ENCODE measurements at places on chromosomes 5 and 9.

- H3K4me3 ChIP-seq, result no peak overlapping the region
- peaks cover 4% of the 10 kb centered on the region for H3K4me1 ChIP-seq
- DNase-seq, result no peak
Observed at GRCh38 chr9:73202980-73203379, 51.3 kb downstream of the ANXA1 start.

DNA sequence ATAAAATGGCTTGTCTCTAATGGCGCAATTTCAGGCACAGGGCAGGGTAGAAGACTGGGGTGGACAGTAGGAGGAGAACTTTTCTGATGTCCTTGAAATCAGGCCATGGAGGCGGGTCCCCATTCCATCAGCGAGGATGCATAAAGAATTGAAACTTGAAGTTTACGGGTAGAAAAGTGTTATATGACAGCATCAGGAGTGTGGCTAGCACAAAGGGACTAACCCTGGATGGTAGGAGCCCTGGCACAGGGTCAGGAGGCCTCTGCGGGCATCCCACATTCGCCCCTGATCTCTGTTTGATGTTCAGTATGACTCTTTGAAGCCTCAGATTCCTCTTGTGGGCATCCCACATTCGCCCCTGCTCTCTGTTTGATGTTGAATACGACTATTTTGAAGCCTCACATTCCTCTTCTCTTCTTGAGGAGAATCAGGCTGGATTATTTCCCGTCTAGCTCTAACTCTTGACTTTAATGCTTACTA is 94.8 kb upstream of the ADRA1B start:
- no peak for DNase-seq
- H3K27ac ChIP-seq, result no peak overlapping the region
- no peaks in the 10 kb centered on the region for H3K36me3 ChIP-seq
- no peak overlapping the region for H3K4me3 ChIP-seq
- H3K27me3 ChIP-seq, result no peaks in the 10 kb centered on the region
- no peaks in the 10 kb centered on the region for H3K4me1 ChIP-seq

DNA sequence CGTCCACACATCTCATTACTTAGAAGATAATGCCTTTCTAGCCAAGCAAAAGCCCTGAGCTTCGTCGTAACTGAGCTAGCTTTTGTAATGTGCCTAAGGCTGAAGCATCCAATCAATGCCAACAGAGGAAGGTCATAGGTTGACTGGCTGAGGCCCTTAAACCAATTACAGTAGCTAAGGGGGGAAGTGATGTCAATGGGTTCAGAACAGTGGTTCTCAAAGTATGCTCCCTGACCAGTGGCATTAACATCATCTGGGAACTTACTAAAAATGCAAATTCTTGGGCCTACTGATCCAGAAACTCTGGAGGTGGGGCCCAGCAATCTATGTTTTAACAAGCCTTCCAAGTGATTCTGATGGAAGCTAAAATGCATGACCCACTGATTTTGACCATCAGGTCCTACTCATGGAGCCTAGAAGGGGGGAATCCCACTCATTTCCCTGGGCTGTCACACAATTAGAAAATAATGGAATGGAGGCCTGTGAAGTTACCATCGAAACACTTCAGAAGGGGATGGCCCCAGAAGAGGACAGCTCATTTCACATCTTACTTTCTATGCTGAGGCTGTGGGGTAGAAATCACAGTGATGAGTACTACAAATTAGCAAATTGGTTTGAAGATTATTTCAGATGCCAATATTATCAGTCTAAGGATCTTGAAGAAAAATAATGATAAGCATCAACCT is 4.8 kb upstream of the VLDLR start:
- H3K27ac ChIP-seq, result no peak overlapping the region
- peaks cover 8% of the 10 kb centered on the region for H3K27me3 ChIP-seq

DNA sequence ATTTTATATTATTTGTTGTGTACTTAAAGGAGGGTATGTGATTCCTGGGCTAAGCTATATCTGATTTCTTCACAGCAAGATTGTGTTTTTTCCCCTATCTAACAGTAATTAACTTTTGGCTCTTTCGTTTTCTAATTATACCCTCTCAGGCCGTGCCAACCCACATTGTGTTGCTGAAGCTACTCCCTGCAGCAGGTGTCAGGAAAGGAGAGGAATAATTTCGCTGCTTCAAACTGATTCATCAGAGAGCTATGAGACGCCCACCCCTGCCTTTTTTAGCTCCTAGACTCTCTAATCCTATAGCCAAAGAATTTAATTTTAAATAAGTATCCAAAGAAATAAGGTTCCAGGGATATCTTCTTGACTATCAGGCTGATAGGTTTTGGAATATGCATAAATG is 3.8 kb downstream of the CAVIN4 start:
- H3K4me3 ChIP-seq, result no peak overlapping the region
- no peak for DNase-seq
- H3K4me1 ChIP-seq, result no peaks in the 10 kb centered on the region
- no peaks in the 10 kb centered on the region for H3K36me3 ChIP-seq

GRCh38 chr9:122192261-122192875 is 32.7 kb downstream of the MORN5 start:
- no peaks in the 10 kb centered on the region for H3K36me3 ChIP-seq
- no peak for DNase-seq
- no peaks in the 10 kb centered on the region for H3K4me1 ChIP-seq
- H3K27me3 ChIP-seq, result no peaks in the 10 kb centered on the region

GRCh38 chr5:6676702-6677101 is 36.5 kb upstream of the TENT4A start:
- H3K4me3 ChIP-seq, result no peak overlapping the region
- no peak overlapping the region for H3K27ac ChIP-seq
- peaks cover 3% of the 10 kb centered on the region for H3K27me3 ChIP-seq
- H3K4me1 ChIP-seq, result no peaks in the 10 kb centered on the region
- no peak for DNase-seq
- no peaks in the 10 kb centered on the region for H3K36me3 ChIP-seq
